ENCODE measurements at places on chromosomes 12 and 14.

GRCh38 chr12:9124383-9125031 lies 8.8 kb upstream of the A2M start:
- DNase-seq = no peak

- DNase-seq = no peak
These were observed 197.0 kb upstream of the PRICKLE1 start for GRCh38 chr12:42786400-42787148.

GRCh38 chr12:15122344-15122743 lies 98.9 kb downstream of the RERG start:
- DNase-seq = no peak

DNA sequence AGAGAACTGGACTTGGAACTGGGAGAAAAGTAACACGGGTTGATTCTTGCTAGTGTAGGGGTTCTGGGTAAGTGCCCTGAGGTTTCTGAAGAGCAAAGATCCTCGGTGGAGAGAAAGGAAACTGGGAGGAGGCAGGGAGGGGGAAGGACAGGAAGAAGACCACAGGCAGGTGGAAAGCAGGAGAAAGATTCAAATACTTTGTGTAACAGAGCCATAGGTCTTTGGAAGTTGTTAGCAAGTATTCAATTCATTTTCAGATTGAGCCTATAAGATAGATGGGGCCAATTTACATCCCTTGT lies 1.3 kb downstream of the PNP start:
- no peak for DNase-seq

GRCh38 chr12:7112041-7112440 lies 3.0 kb upstream of the C1RL start:
- no peak for DNase-seq

GRCh38 chr14:100873096-100873482 lies 30.4 kb downstream of the RTL1 start:
- no peak for DNase-seq

GRCh38 chr14:96790706-96791105 lies 6.5 kb upstream of the VRK1 start:
- no peak for DNase-seq

- no peak for DNase-seq
These were observed 131.4 kb downstream of the BBS10 start for GRCh38 chr12:76216585-76217472.

DNA sequence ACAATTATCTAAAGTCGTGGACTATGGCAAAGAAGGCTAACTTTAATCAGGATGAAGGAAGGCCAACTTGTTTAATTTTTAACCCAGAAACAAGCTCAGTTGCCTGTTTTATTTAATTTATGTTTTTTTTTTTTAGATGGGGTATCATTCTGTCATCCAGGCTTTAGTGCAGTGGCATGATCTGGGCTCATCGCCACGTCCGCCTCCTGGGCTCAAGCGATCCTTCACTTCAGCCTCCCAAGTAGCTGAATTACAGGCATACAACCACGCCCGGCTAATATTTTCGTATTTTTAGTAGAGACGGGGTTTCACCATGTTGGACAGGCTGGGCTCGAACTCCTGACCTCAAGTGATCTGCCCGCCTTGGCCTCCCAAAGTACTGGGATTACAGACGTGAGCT lies 19.7 kb downstream of the NUDT4 start:
- DNase-seq = no peak

- DNase-seq = no peak
These were observed 2.5 kb upstream of the OR4N2 start for GRCh38 chr14:19801118-19801464.

- DNase-seq = peak; percentile 49
These were observed 106.1 kb downstream of the PRICKLE1 start for GRCh38 chr12:42483521-42483790.

DNA sequence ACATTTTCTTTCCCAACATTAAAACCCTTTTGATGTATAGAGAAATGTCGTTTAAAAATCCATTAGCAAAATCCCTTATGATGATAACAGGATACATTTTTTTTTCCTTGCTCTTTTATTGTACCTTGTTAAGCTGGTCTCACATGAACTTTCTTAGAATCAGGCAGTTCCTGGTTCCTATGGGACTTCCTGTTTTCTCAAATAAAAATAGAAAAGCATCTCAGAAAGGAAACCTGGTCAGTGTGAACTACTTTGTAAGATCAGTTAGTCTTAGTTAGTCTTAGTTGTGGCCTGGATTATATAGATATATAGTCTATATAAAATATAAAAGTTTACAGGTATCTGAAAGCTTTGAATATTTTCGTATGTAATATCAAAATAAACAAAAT lies 40.3 kb downstream of the LEMD3 start:
- no peak for DNase-seq

GRCh38 chr12:87150969-87151662 lies 878.1 kb downstream of the C12orf50 start:
- no peak for DNase-seq

GRCh38 chr12:10802587-10802986 lies at the start of gene TAS2R7:
TAS2R7 (minus strand) TSS chr12:10802627; CDS start chr12:10802570, 57 bp downstream.
- no peak for DNase-seq

DNA sequence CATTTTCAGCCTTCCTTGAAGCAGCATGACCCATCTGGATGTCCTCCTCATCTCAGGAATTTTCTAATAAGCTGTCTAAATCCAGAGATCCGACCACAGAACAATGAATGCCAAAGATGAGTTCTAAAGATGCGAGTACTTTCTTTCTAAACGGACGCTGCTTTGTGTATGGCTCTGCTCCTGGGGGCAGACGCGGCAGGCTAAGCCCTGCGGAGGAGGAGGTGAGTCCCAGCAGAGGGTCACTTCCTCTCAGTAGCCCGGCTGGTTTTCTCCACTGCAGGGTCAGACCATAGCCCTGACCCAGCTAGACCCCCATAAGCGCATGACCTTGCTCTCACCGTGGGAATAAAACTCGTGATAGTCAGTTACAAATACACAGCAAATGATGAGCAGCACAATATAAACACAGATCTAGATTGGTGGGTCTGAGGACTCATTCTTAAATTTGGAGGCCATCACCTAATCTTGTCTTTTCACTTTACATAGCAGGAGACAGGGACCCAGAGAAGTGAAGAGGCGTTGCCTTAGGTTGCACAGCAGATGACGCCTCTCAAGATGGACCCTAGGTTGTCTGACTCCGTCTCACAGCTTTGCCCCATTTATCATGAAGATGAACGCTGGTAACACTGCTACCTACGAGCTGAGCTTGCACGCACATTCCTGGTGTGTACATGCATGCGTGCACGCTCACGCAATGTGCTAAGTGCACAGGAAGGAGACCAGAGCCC lies 16.6 kb downstream of the SSH1 start:
- DNase-seq = no peak

GRCh38 chr14:68564826-68565759 lies 227.8 kb downstream of the ZFP36L1 start:
- no peak for DNase-seq

- DNase-seq = no peak
These were observed 39.4 kb downstream of the ETV6 start for GRCh38 chr12:11688831-11689230.

DNA sequence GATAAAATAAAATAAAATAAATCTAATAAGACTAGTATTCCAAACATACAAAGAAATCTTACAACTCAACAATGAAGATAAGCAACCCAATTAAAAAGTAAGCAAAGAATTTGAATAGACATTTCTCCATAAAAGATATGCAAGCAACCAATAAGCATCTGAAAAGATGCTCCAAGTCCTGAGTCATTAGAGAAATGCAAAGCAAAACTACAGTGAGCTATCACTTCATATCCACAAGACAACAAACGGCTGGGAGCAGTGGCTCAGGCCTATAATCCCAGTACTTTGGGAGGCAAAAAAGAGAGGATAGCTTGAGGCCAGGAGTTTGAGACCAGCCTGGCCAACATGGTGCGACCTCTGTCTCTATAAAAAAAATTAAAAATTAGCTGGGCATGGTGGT lies 26.8 kb downstream of the ZFYVE1 start:
- no peak for DNase-seq

DNA sequence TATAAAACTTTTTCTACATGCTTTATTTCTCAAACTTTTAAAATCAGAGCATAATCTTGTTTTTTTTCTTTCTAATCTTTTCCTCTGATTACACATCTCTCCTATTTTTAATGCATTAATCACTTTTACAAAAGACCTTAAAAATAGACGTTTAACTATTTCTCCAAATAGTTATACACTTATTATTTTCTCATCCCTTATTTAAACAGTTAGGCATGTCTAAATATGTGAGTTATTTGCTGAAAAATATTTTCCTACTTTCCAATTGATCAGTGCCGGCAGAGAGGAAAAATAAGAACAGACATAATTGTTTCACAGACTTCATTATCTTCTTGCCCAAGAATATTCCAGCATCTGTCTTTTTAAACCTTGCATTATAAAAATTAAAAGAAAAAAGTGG lies 28.7 kb upstream of the RHOJ start:
- DNase-seq = no peak

GRCh38 chr12:131756441-131756840 lies 45.6 kb downstream of the SFSWAP start:
- no peak for DNase-seq

DNA sequence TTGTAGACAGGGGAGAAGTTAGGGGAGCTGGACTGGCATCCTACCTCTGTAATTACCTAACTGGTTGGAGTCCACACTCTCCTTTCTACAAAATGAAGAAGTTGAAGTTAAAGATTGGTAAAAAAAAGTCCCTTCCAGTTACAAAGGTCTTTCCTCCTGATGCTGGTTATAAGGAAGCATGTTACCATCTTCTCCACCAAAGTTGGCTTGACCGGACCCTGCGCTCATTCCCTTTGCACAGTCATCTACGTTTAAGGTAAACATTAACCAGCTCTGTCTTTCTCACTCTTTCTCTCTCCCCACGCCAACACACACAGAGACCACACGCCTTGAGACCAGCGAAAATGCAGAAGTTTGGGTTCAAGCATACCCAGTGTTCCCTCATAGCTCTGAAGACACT lies 11.9 kb downstream of the FBLN5 start:
- DNase-seq = no peak

GRCh38 chr12:4003576-4003975 lies 130.4 kb upstream of the PARP11 start:
- DNase-seq = no peak

DNA sequence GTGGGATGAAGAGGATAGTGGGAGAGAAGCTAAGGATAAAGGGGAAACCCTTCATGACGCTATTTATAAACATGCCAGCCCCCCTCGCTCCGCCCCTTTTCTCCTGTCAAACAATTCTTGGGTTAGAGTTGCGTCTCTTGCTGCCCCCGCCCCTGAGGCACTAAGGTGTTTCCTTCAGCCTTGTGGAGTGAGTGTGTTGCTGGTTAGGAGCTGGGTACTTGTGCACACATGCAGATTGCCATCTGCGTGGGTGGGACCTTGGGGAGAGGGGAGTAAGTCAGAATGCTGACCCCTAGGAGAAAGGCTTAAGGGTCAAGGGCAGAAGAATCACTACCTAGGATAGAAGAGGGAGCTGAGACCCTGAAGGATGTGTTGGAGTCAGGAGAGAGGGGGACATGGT lies 5.4 kb downstream of the FOXJ2 start:
- DNase-seq = no peak

Measured in GM12891 (cell line).